IgD-negative memory B cell (primary cell): ENCODE measurements at places on chromosomes 12 and 14. TPM values are rescaled to one million over a fixed set of nuclear protein-coding genes. Genes with fewer than 3 reads are reported as not detected.

Gene DPY19L2
- polyA plus RNA-seq: not detected

Gene DACT1
- 0.25 TPM for polyA plus RNA-seq

Gene SPATS2
- 19.3 TPM for polyA plus RNA-seq

Gene AQP2
- polyA plus RNA-seq: not detected

Gene CTSG
- polyA plus RNA-seq: not detected

Gene CLEC1B
- not detected for polyA plus RNA-seq

Gene AICDA
- polyA plus RNA-seq: 2.1 TPM

Gene MYL6B
- polyA plus RNA-seq: 25.2 TPM

Gene HSPB8
- polyA plus RNA-seq: not detected

Gene RNASE3
- not detected for polyA plus RNA-seq

Gene CMA1
- not detected for polyA plus RNA-seq

Gene FGD4
- polyA plus RNA-seq: 0.64 TPM

Gene PPP1CC
- polyA plus RNA-seq: 184 TPM

Gene TMEM229B
- 7.0 TPM for polyA plus RNA-seq

Gene SMCO2
- not detected for polyA plus RNA-seq

Gene SERPINA12
- not detected for polyA plus RNA-seq

Gene NOXRED1
- 0.34 TPM for polyA plus RNA-seq

Gene SPX
- polyA plus RNA-seq: 1.6 TPM

Gene TMTC2
- not detected for polyA plus RNA-seq

Gene ACSM4
- polyA plus RNA-seq: not detected

Gene RCOR1
- polyA plus RNA-seq: 1.2 TPM

Gene MUCL1
- polyA plus RNA-seq: not detected

Gene AKAP3
- 2.7 TPM for polyA plus RNA-seq

Gene PLEKHG7
- 12.0 TPM for polyA plus RNA-seq

Gene KRT72
- polyA plus RNA-seq: not detected

Gene KCNC2
- polyA plus RNA-seq: not detected
